Activated CD4-positive, CD25-positive, alpha-beta regulatory T cell treated with anti-CD3 and anti-CD28 coated beads, Interleukin-2, amount 50 U/mL, for 16 hours (primary cell): ENCODE measurements at places on chromosomes 3 and 15.

DNA sequence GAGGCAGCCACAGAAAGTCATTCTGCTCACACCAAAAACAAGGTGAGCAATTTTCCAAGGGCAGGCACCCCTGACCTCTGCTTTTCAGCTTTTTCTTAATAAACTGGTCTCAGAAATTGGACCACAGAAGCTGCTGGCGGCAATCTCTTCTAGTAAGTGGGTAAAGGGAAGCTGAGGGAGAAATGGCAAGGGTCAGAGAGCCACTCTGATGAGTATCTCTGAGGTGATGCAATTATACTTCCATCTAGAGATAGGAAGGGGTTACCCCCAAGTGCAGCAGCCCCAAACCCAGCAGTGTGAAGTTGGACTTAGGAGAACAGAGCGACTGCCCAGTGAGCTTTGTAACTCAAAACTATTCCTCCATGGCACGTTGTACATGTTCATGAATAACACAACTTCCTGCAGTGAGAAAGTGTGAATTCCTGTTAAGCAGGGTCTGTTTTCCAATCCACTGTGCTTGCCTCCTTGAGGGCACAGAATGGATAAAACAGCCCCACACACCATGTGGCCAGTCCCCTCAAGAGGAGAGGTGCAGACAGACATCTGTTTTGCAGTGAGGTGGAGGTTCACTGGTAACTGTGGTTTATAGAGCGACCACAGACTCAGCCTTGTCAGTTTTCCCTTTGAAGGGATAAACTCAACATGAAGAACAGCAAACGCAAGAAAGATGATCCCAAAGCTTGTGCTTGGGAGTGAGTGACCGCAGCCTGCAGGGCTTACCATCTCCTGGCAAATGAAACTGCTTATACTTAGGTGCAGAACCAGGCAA is 683.4 kb upstream of the CFAP20DC start:
- no peak for DNase-seq

DNA sequence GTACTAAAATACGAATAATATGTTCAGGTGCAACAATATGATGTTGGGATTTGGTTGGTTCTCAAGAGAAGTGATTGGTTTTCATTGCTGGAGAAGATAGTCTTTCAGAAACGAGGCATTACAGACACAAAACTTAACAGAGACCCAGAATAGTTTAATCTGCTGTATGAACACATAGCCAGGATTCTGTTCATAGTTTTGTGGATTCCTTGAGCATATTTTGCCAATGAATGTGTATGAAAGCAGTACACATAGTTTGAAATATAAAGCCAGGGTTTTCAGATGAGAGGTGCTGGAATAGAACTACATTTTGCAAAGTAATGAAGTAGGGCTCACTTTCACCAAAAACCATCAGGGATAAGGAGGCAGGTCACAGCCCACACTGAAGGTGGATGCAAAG is 5.7 kb upstream of the MCTP2 start:
- DNase-seq, result no peak

DNA sequence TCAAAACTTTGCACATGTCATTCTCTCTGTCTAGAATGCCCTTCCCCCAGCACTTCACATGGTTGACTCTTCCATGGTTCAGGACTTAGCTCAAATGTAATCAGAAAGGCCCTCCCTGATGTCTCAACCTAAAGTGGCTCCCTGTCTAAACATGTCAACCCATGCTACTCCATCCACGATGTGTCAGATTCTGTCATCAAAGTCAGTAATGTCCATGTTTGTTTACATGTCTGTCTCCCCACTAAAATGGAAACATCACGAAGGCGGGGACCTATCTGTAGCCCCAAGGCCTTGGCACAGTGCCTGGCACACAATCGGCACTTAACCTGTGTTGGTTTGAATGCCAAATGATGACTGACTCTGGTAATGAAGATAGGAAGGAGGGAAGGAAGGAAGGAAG is 20.8 kb upstream of the SNTN start:
- no peak for DNase-seq

- no peak for DNase-seq
Observed at GRCh38 chr3:128498127-128498626, 5.2 kb upstream of the GATA2 start.

GRCh38 chr3:142243134-142243533 is 17.7 kb upstream of the GK5 start:
- no peak for DNase-seq

- DNase-seq, result no peak
Observed at GRCh38 chr3:89845053-89845452, 737.6 kb downstream of the EPHA3 start.
